ENCODE measurements at places on chromosomes 1 and 21.

- DNase-seq: no peak
These were observed 2.8 kb downstream of the SRARP start for GRCh38 chr1:16006552-16007485.

GRCh38 chr1:215636258-215636965, 69.3 kb downstream of the KCTD3 start:
- DNase-seq: peak; percentile 23

DNA sequence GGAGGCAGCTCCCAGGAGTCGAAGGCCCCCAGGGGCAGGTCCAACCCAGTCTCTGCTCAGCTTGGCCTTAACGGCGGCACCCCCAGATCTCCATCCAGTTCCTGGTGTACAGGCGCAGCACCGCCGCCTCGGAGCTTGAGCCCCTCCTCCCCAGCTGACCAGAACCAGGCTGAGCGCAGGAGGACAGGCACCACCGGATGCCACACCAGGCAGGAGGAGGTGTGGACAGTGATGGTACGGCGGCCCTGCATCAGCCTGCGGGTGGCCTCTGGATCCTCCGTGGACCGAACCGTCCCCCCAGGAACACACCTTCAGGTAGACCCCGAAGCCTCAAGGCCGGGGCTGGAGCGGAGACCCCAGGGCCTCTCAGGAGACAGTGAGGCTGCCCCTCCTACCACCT, 16.4 kb downstream of the SLC66A1 start:
- DNase-seq: no peak

GRCh38 chr21:36021251-36021837, 39.0 kb downstream of the SETD4 start:
- DNase-seq: no peak

- DNase-seq: no peak
These were observed 207.5 kb upstream of the SAMSN1 start for GRCh38 chr21:14753466-14754258.

GRCh38 chr1:44775930-44776729, 790 bp downstream of the RPS8 start:
- DNase-seq: no peak

- no peak for DNase-seq
These were observed 26.3 kb downstream of the CAMTA1 start for GRCh38 chr1:6811583-6811982.

- no peak for DNase-seq
These were observed 2.7 kb downstream of the IL10RB start for GRCh38 chr21:33268737-33269441.

DNA sequence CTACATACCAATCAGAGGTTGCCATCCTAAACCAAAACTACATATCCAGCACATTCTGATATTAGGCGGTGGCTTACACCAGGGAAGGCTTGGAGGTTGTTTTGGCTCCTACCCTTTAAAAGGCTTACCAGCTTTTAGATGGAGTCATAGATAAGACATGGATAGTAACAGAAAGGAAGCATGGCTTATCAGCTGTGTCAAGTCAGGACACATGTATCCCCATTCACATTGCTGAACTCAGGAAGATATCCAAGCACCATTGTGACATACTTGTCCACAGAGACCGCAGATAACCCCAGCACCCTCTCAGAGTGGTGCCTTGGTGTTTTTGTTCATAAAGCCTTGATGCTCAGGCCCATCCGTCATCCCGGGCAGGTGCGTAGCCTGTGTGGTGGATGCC, 39.7 kb downstream of the ADARB1 start:
- DNase-seq: no peak

DNA sequence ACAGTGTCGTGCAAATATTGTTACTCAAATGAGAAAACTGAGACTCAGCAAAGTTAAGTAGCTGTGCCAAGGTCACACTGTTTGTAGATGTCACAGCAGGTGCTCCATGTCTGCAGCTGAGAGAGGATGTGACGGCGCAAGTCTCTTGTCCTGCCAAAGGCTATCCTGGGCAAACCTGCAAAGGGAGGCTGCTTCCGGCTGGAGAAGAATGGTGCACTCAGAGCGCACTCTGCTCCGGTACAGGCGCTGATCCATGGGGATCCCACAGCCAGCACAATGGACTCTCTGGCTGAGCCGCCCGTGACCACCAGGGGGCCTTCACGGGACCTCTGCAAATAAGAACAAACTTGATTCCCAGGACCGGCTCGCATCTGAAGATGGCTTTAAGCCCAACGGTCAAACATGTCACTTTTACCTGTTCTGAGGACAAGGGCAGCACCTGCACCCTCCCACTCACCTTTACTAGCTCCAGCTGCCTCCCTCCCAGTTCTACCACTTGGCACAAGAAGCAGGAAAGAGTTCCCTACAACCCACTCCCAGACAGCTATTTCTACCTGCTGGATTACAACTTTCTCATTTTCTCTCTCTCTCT, 21.9 kb downstream of the RD3 start:
- peak; percentile 79 for DNase-seq

DNA sequence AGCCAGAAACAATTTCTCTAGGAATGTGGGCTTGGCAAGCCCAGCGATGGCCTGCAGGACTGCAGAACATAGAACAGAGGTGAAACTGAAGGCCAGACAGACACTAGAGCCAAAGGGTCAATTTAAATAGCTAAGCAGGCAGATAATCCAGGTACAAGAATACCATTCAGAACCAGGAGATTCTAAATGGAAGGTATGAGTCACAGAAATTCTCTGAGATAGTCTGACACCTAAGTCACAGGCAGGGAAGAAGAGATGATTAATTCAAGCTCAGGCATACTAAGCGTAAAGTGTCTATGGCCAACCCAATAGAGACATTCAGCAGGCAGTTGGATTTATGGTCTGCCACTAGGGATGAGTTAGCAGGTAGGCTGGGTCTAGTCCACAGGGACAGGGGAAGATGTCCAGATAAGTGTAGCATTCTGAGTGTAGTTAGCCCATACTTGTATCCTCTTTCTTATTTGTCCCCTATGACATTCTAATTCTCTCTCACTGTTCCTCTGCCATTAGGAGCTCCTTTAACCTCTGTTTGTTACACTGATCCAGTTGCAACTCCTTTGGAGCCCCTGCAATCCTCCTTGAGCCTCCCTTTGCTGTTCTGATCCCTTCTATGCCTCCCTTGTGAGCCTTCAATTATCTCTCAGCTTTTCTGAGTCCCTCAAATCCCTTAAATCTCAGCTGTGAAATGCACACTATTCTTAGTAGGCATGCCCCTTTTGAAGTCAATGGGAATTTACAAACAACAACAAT, 383.8 kb downstream of the LMO4 start:
- no peak for DNase-seq

DNA sequence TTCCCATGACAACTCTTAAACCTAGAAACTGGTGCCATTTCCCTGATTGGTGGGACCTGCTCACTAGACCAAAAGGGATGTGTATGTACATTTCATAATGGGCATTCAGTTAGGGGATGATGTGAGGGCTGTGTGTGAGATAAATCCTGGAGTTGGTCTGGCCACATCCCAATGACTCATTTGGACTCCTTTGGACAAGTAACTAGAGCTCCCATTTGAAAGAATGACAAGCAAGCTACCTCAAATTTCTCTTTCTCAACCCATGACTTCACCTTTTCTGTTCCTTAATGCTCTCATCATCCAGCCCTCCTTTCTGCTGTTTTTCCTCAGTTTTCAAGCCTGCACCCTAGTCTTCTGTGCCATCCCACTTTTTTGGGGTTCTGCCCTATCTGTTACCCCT, 27.9 kb downstream of the EBNA1BP2 start:
- no peak for DNase-seq

GRCh38 chr1:172742599-172743500, 83.9 kb downstream of the FASLG start:
- DNase-seq: no peak

DNA sequence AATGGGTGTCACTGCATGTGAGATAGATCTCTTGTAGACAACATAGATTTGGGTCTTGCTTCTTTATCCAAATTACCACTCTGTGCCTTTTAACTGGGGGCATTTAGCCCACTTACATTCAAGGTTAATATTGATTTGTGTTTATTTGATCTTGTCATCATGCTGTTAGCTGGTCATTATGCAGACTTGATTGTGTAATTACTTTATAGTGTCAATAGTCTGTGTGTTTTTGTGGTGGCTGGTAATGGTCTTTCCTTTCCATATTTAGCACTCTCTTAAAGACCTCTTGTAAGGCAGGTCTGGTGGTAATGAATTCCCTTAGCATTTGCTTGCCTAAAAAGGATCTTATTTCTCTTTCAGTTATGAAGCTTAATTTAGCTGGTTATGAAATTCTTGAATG, 29.6 kb downstream of the ZNF691 start:
- no peak for DNase-seq

- no peak for DNase-seq
These were observed 19.3 kb downstream of the TP73 start for GRCh38 chr1:3671371-3672180.

DNA sequence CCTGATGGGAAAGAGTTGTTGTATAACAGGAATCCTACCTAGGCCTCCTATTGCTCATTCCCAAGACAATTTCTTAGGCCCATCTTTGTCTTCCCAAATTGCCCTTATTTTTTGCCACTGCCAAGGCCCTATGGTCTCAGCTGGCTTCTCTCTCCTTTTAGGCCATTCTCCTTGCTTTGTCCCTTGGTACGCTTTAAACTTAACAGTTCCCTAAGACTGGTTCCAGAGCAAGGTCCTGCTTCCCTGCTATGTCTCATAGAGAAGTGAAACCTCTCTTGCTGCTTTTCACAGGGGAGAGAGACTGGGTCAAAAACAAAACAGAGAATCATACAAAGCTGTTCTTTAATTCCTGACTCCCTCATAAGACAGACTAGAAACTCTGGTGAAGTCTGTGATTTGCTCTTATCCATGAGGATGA, 77.1 kb downstream of the XCL2 start:
- DNase-seq: no peak

DNA sequence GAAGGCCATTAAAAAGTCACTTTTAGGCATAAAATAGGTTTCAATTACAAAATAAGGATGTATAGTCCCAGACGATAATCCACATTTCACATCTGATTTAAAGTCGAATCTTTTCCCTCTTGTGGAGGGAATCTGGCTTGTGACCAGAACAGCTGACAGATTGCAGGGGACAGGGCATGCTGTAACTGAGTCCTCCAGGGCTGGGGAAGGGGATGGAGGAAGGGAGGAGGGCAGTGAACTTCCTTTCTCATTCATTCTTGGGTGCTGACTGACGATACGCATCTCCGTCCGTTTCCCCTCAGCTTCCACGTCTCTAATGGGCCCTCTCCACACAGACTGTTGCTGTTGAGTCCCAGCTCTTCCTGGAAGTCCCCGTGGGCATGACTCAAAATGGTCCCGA, 108.1 kb upstream of the CSF3R start:
- DNase-seq: no peak

DNA sequence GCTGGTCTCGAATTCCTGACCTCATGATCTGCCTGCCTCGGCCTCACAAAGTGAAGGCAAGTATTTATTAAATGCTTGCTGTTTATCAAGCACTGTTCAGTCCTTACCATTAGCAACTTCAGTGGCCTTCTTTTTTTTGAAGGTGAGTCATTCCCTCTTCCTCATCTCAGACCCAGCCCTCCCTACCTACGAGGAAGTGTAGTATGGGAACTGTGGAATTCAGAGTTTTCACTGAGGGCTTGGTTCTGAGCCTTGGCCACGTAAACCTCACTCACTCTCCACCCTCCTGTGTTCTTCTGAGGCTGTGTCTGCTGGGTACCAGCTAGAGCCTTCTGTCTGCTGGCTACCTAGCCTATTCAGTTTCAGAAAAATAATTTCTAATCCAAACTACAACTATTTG, 218.3 kb upstream of the SGIP1 start:
- no peak for DNase-seq

DNA sequence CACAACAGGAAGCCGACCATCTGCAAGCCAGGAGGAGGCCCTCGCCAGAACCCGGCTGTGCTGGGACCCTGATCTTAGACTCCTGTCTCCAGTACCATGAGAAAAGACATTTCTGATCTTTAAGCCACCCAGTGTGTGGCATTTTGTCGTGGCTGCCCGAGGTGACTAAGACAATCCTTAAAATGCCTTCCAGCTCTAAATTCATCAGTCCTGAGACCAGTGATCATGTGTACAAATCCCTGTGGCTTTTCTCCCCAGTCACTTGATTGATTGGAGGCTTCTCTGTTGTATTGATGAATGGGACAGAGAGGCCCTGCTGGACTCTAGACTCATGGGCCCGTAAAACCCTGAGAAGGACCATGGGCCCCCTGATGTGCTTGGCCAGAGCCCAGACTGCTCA, 36.1 kb downstream of the B3GALT5 start:
- DNase-seq: no peak

DNA sequence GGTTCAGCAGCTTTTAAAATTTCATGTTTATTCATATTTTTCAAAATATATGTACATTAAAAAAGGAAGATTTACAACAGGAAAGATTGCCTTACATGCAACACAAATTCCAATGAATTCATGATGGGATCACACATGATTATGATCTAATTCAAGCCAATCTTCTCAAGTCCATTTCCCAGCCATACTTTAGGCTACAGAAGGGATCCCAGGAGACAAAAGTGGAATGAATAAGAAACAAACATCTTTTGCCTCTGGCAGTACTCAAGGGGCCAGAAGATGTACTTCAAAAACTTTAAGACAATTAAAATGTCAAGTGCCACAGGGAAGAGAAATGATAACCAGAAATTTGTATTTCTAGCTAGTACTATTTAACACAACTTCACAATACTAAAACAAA, 10.2 kb upstream of the SH2D5 start:
- no peak for DNase-seq

- no peak for DNase-seq
These were observed 250.2 kb downstream of the NUF2 start for GRCh38 chr1:163571950-163572349.

DNA sequence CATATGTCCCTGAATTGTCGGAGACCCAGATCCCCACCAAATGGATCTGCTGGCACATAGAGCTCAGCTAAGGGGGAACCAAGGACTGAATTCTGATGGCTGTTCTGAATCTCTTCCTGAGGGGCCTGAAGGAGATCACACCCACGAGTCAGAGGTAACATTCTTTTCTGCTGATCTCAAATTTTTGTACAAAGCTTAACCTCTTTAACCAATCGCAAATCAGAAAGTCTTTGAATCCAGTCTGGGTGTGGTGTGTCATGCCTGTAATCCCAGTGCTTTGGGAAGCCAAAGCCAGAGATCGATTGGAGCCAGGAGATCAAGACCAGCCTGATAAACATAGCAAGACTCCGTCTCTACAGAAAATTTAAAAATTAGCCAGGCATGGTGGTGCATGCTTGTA, 62.8 kb upstream of the PRRC2C start:
- no peak for DNase-seq

DNA sequence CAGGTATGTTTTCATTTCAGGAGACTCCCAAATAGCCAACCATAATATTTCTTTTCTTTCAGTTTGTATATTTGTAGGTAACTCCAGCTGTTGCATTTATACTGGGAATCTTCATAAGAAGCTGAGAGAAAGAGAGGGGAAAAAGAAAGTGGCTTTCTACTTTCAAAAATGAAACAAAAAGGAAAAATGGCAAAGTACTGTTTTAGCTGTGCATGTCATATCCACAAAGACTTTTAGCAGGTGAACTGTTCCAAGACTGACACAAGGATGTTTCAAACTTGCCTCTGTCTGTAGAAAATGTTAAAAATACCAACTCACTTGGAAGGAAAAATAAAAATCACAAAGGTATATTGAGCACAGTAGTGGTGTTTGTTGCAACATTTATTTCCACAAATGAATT, 41.9 kb upstream of the CACYBP start:
- no peak for DNase-seq

All from tibial nerve (tissue), 4 donors.